Uterus (tissue), 4 donors: ENCODE measurements at places on chromosomes 5 and 9.

GRCh38 chr9:136957461-136957860, 5.4 kb downstream of the LCN12 start:
- DNase-seq = no peak

- DNase-seq = no peak
Observed at GRCh38 chr5:155085282-155085989, 71.9 kb downstream of the KIF4B start.

DNA sequence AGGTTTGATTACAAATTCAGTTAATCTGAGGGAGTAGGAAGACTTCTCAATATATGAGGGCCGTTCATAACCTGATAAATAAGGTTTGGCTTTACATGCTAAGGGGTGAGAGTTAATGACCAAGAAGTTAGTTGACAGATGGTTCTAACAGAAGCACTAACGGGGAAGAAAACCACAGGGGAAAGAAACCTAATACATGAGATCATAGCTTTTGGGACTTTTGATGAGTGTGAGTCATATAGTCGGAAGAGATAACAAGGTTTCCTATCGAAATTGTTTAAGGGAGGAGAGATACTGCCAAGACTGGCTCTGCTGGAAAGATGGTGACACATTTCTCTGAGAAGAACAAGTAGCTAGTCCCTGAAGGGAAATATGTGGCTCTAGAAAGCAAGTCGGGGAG, 140.1 kb downstream of the COX7C start:
- DNase-seq = no peak

GRCh38 chr5:176606032-176606431, 3.9 kb downstream of the GPRIN1 start:
- no peak for DNase-seq

GRCh38 chr9:82129708-82130107, 141.1 kb downstream of the SPATA31D1 start:
- DNase-seq = no peak

DNA sequence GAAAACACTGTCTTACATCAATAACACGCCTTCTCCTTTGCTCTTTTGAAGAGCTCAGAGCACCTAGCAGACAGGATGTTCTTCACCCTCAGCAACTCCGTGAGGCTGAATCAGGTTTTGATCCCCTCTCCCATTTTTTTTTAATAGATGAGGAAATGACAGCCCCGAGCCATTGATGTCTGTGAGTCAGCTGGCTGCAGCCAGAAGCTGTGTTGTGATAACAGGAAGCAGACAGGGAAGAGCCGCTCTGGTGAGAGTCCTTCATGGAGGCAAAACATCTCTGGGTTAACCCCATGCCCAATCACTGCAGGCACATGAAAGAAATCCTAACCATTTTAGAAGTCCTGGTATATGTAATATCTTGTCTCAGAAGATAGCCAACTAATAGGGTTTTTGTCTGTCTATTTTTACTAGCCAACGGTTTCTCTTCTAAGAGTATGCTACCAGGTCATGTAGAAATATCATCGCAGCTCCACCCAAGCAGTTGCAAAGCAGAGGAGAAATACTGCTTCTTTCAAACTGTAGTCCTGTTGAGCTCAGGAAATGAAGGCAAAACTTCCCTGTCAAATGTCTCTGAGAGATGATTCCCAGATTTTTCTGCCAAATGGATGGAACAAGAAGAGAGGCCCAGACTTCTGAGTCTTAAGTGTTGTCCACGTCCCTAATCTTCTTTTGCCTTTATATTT, 568.9 kb downstream of the CCDC171 start:
- DNase-seq = no peak
